ENCODE measurements at places on chromosomes 1 and 21.

GRCh38 chr1:26290882-26291261 lies 11.0 kb downstream of the SH3BGRL3 start:
- no peak for DNase-seq

GRCh38 chr1:194366705-194367104 lies 1180.3 kb upstream of the B3GALT2 start:
- DNase-seq = no peak

DNA sequence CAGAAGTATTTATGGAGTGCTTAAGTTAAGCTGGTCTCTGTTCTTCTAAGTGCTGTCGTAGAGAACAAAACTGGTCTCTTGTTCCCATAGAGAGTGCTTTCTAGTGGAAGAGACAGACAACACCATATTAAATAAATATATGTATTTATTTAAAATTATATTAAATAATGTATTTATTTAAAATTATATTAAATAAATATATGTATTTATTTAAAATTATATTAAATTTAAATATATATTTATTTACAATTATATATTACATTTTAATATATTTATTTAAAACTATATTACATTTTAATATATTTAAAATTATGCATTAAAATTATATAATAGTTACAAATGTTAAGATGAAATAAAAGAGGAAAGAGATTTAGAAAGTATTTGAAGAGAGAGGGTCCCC lies 175.5 kb upstream of the OLFM3 start:
- no peak for DNase-seq

- no peak for DNase-seq
These were observed 49.2 kb upstream of the TEKT2 start for GRCh38 chr1:36034692-36035091.

GRCh38 chr1:91736146-91736714 lies 149.7 kb downstream of the TGFBR3 start:
- no peak for DNase-seq

GRCh38 chr1:234262754-234263105 lies 110.5 kb upstream of the COA6 start:
- no peak for DNase-seq

- DNase-seq = no peak
These were observed 1.9 kb downstream of the CSMD2 start for GRCh38 chr1:34162852-34163766.

- DNase-seq = no peak
These were observed 156.3 kb downstream of the PAPPA2 start for GRCh38 chr1:176619261-176619660.

- no peak for DNase-seq
These were observed 405.3 kb upstream of the PRMT6 start for GRCh38 chr1:106651028-106651762.

GRCh38 chr1:166843769-166844596 lies 4.7 kb downstream of the POGK start:
- DNase-seq = no peak

DNA sequence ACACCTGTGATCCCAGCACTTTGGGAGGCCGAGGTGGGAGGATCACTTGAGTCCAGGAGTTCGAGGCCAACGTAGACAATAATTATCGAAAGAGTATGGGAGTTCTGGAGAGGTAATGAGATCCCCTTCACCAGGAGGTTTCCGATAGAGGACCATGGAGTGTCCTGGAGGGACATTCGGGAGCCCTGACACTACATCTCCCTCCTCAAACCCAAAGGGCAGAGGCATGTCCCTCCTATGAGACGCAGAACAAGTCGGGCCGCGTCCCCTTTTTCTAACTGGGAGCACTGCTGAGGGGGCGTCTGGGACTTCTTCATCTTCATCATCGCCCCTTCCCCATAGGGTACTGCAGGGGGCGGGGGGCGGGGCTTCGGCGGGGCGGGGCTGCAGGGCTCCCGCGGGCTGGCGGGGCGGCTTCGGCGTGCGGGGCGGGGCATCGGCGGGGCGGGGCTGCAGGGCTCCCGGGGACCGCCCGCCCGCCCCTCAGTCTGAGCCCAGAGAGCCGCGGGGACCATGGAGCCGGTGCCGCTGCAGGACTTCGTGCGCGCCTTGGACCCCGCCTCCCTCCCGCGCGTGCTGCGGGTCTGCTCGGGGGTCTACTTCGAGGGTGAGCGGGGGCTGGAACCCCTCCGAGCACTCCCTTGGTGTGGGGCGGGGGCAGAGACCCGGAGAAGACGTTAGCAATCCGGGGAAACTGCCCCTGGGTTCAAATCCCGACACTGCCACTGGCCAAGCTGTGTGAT lies at the start of gene THEMIS2:
Gene THEMIS2, plus strand, starts transcription at position 486 of the 743 bp plus-strand sequence. Its CDS starts 28 bp downstream, at position 514.
- no peak for DNase-seq

DNA sequence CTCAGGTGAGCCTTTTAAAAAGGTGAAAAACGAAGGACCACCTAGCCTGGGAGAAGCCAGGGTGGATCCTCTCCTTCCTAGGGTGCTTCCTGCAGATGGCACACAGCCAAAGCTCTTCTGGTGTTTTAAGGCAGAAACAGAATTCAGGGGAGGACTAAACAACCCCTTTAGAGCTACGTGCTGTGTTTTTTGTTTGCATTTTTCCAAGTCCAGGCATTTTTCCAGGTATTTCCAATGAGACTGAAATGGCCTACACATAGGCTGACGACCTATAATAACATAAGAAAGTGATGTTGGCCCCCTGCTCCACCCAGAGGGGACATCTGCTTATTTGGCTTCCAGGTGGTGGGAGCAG lies 83.8 kb downstream of the CAPZB start:
- DNase-seq = no peak

GRCh38 chr1:33410091-33410701 lies 20.7 kb downstream of the PHC2 start:
- DNase-seq = no peak

DNA sequence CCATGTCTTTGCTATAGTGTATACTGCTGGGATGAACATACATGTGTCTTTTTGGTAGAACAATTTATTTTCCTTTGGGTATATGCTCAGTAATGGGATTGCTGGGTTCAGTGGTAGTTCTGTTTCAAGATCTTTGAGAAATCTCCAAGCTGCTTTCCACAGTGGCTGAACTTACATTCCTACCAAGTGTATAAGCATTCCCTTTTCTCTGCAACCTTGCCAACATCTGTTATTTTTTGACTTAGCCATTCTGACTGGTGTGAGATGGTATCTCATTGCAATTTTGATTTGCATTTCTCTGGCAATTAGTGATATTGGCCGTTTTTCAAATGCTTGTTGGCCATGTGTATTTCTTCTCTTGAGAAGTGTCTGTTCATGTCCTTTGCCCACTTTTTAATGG lies 37.5 kb upstream of the ANGPTL1 start:
- DNase-seq = no peak

- no peak for DNase-seq
These were observed 289.1 kb upstream of the PLD5 start for GRCh38 chr1:242813490-242814091.

GRCh38 chr1:231416901-231417300 lies 5.2 kb downstream of the EGLN1 start:
- no peak for DNase-seq

DNA sequence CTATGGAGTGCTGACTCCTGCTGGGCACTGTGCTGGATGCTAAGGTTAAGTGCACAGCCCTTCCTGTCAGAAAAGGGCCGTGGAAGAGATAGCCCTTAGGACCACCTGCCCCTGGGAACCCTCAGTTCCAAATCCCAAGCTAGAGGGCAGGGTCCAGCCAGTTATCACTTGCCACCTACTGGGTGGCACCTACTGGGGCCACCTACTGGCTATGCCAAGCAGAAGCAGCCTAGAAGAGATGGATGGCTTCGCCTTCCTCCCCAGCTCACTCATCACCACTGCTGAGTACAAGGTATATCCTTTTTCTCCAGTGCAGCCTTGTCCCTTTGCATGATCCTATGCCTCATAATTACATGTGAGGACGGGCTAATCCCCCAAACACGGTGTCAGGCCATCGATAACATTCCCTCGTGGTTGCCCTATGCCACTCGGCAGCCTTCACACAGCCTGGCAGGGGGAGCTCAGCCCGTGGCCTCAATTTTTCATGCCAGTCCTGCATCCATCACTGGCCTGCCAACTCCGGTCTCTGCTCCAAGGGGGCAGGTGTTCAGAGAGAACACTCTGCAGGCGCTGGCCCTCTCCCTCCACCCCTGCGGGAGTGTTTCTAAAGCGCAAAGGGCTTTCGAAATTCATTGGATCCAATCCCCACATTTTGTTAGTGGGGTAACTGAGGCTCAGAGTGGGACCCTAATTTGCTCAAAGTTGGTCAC lies 49.0 kb downstream of the SYT2 start:
- no peak for DNase-seq

DNA sequence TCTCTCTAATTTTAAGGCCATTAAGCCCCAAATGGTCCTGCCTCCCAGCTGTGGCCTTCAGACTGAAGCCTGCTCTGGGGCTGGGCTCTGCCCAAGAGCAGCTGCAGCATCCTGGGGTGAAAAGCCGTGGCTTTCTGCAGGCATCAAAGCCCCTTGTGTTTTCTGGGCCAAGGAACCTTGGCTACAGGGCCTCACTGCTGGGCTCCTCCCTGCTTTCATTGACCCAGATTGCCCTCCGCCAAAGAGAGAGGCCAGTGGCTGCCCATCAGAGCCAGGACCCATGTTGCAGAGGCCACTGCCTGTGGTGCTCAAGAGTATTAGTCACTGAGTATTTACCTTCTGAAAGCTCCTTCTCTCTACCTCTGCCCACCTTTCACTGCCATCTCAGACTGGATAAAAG lies 1.6 kb downstream of the ZNF648 start:
- no peak for DNase-seq

DNA sequence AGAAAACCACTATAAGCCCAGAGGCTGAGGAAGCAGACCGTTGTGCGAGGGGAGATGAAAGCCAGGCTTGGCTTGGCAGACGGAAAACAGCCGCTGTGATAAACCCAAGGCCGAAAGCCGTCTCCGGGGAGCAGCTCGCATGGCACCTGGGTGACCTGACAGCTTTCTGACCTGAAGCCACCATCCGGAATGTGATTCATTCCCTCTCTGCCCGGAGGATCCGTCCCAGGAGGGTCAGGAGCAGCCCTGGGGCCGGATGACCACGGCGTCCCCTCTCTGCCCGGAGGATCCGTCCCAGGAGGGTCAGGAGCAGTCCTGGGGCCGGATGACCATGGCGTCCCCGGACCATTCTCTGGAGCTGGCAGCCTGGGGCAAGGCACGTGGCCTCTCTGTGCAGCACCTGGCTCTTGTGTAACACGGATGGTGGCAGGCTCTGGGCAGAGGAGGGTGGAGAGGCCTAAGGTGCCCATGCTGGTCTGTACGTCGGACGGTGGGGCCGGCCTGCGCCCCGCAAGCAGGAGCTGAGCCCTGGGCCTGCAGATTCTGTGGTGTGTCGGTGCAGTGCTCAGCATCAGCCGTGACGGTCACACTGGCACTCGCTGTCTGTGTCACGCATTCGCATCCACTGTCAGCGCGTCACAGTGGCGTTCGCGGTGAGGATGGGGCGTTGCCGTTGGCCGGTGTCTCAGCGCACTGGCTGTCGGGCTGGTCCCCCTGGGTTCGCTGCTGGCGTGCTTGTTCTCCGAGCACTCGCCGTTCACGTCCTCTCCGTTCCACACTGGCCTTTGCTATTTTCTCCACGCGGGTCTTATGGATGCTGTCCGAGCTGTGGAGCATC lies 50.3 kb downstream of the SLX9 start:
- DNase-seq = no peak

GRCh38 chr1:101344745-101345144 lies 107.9 kb downstream of the S1PR1 start:
- DNase-seq = no peak

- no peak for DNase-seq
These were observed 55.9 kb downstream of the CD58 start for GRCh38 chr1:116514708-116515525.

- DNase-seq = no peak
These were observed 16.5 kb downstream of the TADA1 start for GRCh38 chr1:166859597-166859996.

- DNase-seq = no peak
These were observed 18.8 kb upstream of the EPS8L3 start for GRCh38 chr1:109782514-109782913.

- DNase-seq = no peak
These were observed 5.2 kb upstream of the HSD3B2 start for GRCh38 chr1:119409731-119410130.

DNA sequence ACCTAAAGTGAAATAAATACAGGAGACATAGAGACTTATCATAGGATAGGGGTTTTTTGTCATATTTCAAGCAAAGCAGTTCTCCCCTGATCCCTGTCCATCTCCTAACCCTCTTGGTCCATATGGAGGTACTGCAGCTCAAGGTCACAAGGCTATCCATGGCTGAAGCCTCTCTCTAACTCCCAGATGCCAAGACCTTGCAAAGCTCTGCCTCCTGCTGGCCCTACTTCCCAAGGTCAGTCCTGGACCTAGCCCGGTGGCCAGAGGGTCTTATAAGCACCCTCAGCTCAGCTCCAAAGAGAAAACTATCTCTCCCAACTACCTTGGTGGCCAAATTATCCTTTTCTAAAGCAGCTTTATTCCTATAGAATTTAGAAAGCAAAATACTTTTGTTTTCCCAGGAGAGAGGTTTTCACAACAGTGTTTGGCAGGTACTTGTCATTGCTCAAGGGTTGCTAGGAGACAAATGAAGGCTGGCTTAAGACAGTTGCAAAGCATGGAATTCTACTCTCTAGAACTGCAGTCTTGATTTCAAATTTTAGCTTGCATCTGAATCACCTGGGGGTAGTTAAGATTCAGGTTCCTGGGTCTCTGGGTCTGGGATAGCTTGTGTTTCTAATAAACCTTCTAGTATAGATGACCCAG lies 121.5 kb downstream of the XCL2 start:
- no peak for DNase-seq

DNA sequence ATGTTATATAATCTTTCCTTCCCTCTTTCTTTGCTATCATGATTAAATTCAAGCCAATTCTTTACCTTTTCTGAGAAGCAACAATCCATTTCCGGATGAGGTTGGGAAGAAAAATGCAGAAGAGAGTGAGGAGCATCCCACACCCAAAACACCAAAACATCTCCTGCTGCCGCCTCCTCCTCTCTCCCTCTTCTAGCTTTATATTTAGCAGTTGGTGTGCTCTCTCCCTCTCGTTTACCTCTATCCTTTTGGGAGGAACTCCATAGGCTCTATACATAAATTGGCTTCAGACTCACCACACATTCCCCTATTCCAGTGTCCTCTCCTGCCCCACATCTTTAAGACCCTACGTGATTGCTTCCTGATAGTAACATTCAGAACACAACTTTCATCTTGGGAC lies 332.2 kb upstream of the PLXNA2 start:
- no peak for DNase-seq

DNA sequence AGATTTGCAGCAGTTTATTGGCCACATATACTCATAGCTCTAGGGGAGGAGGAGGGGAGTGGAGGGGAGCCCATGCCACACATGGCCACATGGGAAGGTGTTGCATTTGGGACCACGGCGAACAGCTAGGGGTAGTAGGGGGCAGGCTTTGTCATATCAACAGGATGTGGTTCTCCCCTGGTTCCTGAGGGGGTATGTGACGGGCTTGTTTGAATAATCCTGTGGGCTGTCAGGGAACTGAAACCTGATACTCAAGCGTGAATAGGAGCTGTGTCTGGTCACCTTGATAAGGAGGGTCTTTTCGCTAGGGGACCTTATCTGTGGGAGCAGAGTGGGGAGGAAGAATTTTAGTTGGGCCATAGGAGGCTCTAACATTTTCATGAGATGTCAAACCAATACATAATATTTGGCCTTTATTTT lies 264.7 kb downstream of the CTH start:
- no peak for DNase-seq

Measured in GOT3 (cell line).